ENCODE measurements at places on chromosomes 1 and 21.
A peak's percentile ranks its signal among the peaks of the same experiment; 100 is the strongest.

DNA sequence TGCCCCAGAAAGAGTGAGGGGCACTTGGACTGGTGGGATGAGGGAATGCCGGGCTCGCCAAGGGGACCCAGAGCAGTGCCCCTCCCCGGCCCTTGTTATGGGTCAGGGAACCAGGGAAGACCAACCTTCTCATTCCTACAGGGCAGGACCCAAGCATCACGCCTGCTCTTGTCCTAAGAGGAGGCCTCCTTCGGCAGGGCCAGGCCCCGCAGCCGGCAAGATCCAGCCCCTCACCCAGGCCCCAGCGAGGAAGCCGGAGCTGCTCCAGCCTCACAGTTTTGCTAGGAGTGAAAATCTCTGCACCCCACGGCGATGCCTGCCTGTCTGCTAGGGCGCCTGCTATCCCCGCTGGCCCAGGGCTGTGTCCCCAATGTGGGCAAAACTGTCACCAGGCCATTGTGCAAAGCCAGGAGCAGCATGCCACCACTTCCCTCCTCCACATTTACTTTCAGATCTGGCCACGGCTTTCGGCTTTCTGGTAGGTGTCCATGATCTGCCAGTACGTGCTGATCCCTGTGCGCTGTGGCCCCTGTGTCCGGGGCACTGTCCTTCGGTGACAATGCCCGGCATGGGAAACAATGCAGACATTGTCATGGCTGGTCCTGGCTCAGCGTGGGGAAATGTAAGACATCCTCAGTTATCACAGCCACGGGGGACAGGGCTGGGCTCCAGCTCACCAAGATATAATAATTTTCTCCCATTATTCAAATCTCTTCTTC, 9.6 kb downstream of the ACTRT2 start:
- DNase-seq: peak; percentile 55

DNA sequence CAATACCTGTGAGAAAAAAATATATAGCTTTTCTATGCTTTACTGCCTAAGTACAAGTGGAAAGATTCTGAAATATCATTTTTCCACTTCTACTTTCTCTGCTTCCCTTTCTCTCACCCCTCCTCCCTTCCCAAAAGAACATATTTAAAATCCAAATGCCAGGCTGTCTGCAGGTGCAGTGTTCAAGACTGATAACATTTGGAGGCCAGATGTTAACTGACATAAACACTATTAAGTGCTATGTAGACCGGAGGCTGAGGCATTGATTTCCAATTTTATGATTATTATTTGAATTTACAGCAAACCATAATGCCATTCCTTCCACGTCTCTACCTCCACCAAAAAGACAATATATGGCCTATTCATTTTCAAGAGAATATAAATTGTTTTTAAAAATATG, 296.9 kb upstream of the SGIP1 start:
- DNase-seq: no peak

GRCh38 chr1:31791131-31791858, 24.5 kb downstream of the SPOCD1 start:
- DNase-seq: no peak

DNA sequence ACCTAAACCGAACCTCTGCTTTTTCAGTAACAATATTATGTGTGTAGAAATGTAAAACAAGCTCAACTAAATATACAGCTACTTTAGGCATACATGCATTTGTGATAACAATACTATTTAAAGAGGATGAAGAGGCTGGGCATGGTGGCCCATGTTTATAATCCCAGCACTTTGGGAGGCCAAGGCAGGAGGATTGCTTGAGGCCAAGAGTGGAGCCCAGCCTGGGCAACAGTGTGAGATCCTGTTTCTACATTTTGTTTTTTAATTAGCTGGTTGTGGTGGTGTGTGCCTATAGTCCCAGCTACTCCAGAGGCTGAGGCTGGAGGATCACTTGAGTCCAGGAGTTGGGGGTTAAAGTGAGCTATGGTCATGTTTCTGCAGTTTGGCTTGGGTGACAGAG, 73.6 kb upstream of the LYPLAL1 start:
- DNase-seq: no peak

- DNase-seq: no peak
Measured at GRCh38 chr1:62391369-62391971, 45.4 kb upstream of the USP1 start.

GRCh38 chr1:213573648-213574009, 414.1 kb upstream of the PROX1 start:
- DNase-seq: no peak

Measured in posterior cingulate gyrus (tissue), 11 donors.